ENCODE measurements at places on chromosomes 5 and 9.

DNA sequence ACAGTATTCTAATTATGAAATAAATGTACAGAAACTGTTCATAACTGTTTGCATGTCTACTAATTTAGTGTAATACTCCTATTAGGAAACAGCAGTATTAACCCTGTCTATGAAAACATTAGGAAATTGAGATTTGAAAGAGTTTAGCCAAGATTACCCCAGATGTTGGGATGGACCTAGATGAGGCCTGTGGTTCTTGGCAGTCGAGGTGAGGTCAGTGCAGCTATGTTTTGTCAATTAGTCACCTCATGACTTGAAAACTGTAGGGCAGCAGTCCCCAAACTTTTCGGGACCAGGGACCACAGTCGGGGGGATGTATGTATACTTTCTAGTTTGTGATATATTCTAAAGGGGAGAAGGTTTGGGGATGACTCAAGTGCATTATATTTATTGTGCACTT lies 4.7 kb downstream of the LNPEP start:
- DNase-seq = no peak

DNA sequence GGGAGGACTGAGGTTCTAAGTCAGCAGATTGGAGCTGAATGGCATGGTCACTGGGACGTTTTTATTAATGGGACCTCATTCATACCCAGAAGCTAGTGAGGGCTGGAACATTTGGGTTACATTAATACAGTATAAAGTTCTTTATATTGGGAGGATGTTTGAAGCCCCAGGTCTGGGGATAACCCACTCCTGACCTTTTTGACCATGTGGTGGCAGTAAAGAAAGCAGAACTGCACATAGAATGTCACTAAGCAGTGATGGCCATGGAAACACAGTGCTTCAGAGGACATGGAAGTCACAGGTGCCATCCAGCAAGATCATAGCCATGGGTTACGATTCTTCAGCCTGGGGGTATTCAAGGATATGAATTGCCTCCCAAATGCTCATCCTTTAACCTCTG lies 176.0 kb downstream of the ATP10B start:
- no peak for DNase-seq

- no peak for DNase-seq
These were observed 68.1 kb downstream of the GALNT12 start for GRCh38 chr9:98875536-98875935.

- no peak for DNase-seq
These were observed 2.1 kb downstream of the FGD3 start for GRCh38 chr9:92949266-92949982.

GRCh38 chr9:15306068-15306756 lies 804 bp downstream of the TTC39B start:
- peak; percentile 29 for DNase-seq

GRCh38 chr9:33439731-33440130 lies 7.7 kb downstream of the AQP3 start:
- DNase-seq = no peak

GRCh38 chr5:173327948-173328843 lies at the start of gene STC2:
Gene STC2 (minus strand): TSS chr5:173328414. CDS start chr5:173328193, 221 bp downstream.
- DNase-seq = no peak

GRCh38 chr5:179800696-179801201 lies 5.9 kb downstream of the MGAT4B start:
- no peak for DNase-seq

GRCh38 chr5:136701191-136701590 lies 335.8 kb upstream of the TRPC7 start:
- DNase-seq = no peak

DNA sequence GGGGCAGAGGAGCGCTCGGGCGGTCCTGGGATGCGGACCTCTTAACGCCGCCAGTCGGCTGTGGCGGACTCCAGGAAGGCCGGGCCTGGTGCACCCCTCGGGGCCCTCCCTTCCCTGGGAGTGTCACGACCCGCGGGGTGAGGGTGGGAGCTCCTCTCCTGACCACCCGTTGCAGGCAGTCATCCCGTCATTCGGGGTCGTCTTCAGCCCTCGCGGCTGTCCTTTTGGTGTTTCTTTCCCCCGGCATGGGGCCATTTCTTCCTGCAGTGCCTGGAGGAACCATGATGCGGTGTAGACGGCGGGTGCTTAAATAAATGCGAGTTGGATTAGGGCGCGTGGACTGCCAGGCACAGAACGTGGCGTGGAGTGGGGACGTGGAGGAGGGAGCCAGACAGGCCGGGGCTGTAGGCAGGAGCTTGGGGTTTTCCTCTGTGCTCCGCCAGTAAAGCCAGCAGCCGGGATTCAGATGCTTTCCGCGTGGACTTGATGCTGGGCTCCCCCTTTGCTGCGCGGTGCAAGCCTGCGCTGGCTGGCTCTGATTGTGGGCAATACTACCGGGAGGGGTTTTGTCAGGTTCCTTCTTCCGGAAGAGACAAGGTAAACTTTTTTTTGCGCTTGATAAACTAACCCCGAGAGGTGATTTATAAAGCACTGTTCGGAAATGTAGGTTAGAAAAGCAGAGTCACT lies 868 bp downstream of the KDM4C start:
- DNase-seq = peak; percentile 47

GRCh38 chr5:156466871-156467270 lies 139.9 kb downstream of the SGCD start:
- no peak for DNase-seq

DNA sequence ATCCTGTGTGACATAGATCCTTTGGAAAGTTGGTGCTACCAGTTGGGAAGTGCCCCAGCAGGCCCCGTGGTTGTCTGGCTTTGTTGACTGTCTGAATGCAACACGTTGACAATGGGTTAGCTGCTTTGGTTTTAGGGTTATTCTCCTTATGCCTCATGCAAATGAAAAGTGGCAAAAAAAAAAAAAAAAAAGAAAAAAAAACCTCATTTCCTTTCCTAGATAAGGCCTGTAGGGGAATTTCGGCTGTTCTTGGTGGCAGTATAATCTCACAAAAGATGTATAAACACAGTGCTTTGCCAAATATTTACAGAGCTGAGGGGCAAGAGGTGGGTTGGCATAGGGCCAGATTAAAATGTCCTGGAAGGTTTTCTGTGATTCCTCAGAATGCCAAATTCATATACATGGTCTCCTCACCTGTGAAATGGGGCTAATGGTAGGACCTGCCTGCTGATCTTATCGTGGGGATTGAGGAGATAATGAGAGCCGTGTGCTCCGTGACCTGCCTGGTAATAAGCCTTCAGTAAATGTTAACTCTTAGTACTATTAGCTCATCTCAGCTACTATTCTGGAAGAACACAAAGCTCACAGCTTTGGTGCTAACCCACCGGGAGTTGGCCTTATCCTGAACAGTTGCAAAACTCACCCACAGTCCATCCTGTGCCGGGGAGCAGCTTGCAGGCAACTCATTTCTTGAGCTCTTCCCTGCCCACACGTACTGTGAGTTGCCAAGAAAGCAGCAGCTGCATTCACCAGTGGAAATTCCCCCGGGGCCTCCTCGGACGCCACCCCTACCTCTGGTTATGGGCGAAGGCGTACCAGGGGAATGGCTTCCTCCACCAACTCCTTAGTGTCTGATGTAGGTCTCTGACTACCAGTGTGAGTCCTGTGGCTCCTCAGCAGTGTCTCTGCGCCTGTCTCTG lies 220.3 kb downstream of the NR3C1 start:
- no peak for DNase-seq

DNA sequence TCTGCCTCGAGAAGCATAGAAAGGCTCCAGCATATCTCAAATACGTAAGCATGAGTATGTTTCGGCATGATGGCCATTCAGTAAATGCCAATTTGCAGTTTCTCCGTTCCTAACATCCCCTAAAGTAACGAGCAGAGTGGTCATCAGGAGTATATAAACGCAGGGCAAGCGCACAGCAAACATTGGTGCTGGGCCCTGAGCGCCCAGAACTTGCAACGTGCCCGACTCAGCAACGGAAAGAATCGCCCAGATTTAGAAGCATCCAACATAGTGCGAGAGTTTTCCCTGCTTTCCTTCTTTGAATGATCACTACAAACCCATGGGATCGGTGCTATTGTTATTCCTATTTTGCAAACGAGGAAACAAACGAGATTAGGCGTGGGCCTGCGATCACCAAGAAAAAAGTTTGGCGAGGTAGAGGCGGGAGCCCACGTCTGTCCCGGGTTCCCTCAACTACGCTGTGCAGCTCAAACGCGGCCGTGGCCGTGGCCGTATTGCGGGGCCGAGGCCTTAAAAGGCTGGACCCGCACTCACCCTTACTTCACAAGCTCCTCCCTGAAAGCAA lies 505 bp downstream of the RPS14 start:
- DNase-seq = no peak

GRCh38 chr5:128487041-128487440 lies 51.0 kb downstream of the FBN2 start:
- DNase-seq = no peak

GRCh38 chr5:139684881-139685749 lies 37.0 kb downstream of the CXXC5 start:
- DNase-seq = no peak

GRCh38 chr9:71490810-71491209 lies 277.5 kb downstream of the CEMIP2 start:
- no peak for DNase-seq

DNA sequence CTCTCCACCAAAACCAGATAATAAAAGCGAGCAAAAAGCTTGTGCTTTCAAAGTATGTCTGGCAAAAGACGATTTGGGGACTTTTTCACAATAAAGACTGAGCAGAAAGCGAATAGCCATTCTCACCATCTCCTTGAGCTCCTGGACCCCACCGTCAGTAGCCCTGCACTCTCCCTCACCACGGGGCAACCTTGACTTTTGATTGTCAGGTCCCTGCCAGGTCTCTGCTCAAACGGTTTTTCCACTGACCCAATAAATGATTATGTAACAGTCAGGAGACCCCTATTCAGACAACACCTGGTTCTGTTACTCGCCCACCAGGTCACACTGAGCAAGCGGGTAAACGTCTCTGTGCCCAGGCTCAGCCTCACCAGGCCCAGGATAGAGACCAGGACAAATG lies 131.3 kb downstream of the MVB12B start:
- no peak for DNase-seq

DNA sequence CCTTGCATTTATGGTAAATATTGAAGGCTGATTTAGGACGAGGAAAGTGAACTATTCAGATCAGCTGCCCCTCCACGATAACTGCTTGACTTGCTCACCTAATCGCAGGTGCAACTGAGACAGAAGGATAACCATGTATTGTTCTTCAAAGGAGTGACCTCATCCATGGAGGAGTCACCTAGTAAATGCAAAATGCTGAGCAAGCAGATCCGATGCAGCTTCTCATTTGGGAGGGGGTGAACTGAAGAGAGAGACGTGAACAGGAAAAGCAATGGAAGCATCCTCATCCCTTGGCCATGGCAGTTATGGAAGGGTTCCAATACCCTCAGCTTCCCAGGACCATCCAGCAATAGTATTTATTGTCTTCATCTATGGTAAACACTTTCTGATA lies 47.5 kb downstream of the RASGRF2 start:
- DNase-seq = no peak

- DNase-seq = no peak
These were observed 564 bp downstream of the SLC25A25 start for GRCh38 chr9:128068386-128069205.

DNA sequence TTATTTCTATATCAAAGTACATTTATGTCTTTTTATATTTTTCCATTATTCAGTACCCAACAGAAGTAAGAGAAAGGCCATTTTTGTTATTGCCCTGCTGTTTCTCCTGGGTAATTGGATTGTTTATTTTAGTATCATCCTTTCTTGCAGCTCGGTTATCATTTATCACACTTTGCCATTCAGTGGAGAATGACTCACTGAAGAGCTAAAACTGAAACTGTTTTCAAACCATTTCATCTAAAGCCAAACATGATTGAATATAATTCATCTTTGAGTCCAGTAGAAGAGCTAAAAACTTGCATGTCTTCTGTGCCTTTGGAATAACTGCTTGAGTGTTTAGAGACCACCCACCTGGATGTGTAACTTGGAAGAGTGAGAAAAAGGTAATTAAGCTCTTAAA lies 139.5 kb upstream of the PRDM9 start:
- no peak for DNase-seq
